Right lobe of liver (tissue), 6 donors: ENCODE measurements at places on chromosomes 3 and 15. TPM values are rescaled to one million over a fixed set of nuclear protein-coding genes. Genes with fewer than 3 reads are reported as not detected.

FBN1 gene
- total RNA-seq: 8.7 TPM

ZIC1 gene
- total RNA-seq: 12.2 TPM

FBLN2 gene
- total RNA-seq: 1.9 TPM

PAK6 gene
- 0.13 TPM for total RNA-seq

STAC gene
- 0.57 TPM for total RNA-seq

C3orf22 gene
- not detected for total RNA-seq

PGBD4 gene
- total RNA-seq: 0.95 TPM

- no peak overlapping the region for H3K4me3 ChIP-seq
- no peaks in the 10 kb centered on the region for H3K4me1 ChIP-seq
- H3K36me3 ChIP-seq: no peaks in the 10 kb centered on the region
- H3K27me3 ChIP-seq: no peaks in the 10 kb centered on the region
Observed at GRCh38 chr15:57134071-57134605, 215.7 kb downstream of the TCF12 start.

GRCh38 chr15:59307165-59307537 lies 65.5 kb downstream of the MYO1E start:
- DNase-seq: no peak
- H3K4me3 ChIP-seq: no peak overlapping the region
- no peaks in the 10 kb centered on the region for H3K27me3 ChIP-seq
- H3K27ac ChIP-seq: no peak overlapping the region

DNA sequence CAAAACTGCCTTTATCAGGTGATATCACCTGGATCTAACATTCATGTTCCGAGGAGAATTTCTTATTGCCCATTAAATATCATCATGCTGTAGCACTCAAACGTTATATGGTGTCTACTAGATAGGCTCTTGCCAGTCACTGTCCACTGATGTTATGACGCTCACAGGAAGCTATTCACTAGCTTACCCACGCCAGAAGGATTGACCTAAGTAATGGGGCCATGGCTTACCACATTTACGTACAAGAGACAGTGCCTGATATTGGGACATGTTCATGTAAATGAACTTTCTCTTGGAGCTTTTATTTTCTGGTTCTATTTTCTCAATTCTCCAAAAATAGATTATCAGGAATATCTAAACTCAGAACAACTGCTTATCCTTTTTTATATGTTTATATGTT lies 91.7 kb upstream of the NAALADL2 start:
- no peaks in the 10 kb centered on the region for H3K4me1 ChIP-seq
- DNase-seq: no peak
- no peaks in the 10 kb centered on the region for H3K27me3 ChIP-seq
- no peak overlapping the region for H3K27ac ChIP-seq

GRCh38 chr3:17753632-17753992 lies 11.2 kb upstream of the TBC1D5 start:
- no peak for DNase-seq
- H3K4me3 ChIP-seq: no peak overlapping the region
- no peaks in the 10 kb centered on the region for H3K27me3 ChIP-seq
- no peaks in the 10 kb centered on the region for H3K36me3 ChIP-seq
